ENCODE measurements at places on chromosomes 3 and 15. TPM values are rescaled to one million over a fixed set of nuclear protein-coding genes. Genes with fewer than 3 reads are reported as not detected.

Gene LDHAL6B
- total RNA-seq = not detected

Gene FEZF2
- total RNA-seq = not detected

- no peak for DNase-seq
Measured at GRCh38 chr3:90241481-90241880, 1134.1 kb downstream of the EPHA3 start.

DNA sequence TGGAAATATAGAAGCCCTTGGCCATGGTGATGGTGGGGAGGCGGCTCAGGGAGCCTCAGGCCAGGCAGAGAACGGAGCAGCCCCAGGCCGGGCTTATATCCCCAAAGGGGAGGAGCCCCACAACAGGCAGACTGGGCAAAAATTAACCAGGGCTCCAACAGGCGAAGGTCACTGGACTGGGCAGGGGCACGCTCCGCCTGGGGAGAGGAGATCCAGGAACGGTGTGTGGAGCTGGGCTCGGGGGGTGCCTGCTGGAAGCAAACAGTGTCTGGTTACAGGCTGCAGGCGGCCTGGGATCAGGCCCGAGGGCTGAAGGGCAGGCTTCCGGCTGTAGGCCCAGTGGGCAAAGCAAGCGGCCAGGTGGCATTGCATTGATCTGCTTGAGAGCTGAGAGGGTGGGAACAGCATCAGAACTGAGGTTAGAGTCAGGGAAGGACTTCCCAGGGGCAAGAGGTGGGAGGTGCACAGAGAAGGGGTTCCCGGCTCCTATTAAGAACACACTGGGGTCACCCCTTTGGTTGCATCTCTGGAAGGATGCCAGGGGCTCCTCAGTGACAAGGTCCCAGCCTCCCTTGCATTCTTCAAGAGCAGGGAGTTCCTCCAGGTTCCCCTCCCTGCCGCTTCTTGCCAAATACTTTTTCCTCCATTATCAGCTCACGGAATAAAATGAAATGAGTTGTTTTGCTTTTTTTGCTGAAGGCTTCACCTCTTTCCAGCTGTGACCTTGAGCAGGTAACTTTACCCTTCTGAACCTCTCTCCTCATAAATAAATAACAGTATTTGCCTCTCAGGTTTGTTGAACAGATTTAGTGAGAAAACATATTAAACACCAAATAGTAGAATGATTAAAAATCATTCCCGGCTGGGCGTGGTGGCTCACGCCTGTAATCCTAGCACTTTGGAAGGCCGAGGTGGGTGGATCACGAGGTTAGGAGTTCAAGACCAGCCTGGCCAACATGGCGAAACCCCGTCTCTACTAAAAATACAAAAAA is 7.8 kb downstream of the ANPEP start:
- no peak for DNase-seq

DNA sequence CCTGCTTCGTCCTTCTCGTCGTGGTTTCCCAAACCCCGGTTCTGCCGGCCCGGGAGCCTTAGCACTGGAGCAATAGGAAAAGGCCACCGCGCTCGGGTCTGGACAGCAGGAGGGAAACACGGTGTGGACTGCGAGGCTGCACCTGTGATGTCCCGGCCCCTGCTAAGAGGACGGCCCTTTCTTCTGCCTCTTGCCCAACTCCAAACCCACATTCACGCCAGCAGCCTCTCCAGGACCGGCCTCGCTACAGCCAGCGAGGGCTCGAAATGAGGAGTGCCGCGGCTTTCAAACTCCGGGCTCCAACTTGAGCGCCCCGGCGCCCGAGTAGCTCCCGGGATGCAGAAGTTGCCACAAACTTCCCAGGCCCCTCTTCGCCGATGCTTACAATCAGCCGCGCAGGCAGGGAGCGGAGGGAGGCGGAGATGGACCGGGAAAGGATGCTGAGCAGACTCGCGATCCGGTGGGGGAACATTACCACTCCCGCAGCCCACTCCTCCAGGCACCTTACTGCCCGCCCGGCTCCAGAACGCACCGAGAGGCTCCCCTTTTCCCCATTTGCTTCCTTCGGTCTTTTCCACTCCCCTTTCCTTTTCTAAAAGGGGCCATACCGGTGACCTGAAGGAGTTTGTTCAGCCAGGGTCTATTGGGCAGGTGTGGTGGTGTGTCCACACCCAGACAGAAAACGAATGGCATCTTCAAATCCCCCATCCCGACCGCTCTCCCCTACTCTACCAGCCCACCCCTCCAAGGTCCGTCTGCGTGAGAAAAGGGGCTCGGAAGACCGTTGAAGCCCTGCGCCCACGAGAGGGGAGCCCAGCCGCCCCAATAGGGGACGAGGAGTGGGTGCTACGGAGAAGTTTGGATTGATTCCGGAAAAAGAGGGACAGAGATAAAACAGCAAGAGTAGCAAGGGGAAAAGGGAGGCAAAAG is 18.8 kb upstream of the SATB1 start:
- DNase-seq = no peak

Gene CNOT10
- total RNA-seq = 67.5 TPM

Gene PARP3
- 22.1 TPM for total RNA-seq

GRCh38 chr3:30631243-30631904 is 25.0 kb downstream of the TGFBR2 start:
- peak; percentile 66 for DNase-seq

Gene RYK
- total RNA-seq = 7.8 TPM

Gene EXD1
- not detected for total RNA-seq

GRCh38 chr3:150015901-150016300 is 45.2 kb upstream of the PFN2 start:
- DNase-seq = no peak

DNA sequence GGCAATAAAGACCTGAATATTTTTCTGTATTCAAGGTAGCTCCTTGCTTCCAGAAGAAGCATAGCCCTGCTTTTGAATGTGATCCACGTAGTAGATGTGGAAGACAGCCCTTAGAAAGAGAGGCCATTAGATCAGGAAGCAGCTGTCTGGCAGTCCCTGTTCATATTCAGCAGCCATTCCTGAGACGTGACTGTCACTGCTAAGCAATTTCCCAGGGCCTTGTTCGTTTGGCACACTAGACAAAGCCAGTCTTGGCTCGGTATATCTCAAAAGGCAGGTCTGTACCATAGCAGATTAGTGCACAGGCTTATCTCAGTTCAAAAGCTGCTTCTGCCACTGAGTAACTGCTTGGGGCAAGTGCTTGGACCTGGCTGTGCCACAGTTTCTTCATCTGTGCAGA is 287.8 kb upstream of the MCTP2 start:
- no peak for DNase-seq

DNA sequence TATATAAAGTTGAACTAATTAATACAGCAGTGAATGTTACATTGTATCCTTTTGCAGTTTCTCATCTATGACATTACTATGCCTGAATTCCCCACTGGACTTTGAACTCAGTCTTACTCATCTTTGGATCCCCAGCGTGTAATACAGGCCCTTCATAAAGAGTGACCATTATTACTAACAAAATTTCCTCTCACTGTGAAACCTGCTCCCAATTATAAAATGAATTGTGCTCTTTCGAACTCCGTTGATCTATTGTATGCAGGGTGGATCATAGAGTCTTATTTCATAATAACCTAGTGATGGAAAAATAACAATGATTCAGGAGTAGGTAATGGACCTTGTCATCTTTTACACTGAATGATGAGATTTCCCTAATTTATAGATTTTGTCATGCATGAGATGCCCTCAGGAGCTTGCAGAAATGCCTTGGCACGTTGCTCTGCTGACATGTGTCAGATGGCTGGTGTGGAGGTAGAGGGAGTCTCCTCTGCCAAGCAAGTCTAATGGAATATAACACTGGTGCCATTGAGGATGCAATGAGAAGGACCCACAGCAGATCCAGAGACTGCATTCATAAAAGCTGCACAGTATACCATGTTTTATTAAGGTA is 25.5 kb downstream of the B3GNT5 start:
- DNase-seq = no peak

Gene CCDC33
- not detected for total RNA-seq

- DNase-seq = no peak
Measured at GRCh38 chr3:189677667-189678066, 46.5 kb downstream of the TP63 start.

DNA sequence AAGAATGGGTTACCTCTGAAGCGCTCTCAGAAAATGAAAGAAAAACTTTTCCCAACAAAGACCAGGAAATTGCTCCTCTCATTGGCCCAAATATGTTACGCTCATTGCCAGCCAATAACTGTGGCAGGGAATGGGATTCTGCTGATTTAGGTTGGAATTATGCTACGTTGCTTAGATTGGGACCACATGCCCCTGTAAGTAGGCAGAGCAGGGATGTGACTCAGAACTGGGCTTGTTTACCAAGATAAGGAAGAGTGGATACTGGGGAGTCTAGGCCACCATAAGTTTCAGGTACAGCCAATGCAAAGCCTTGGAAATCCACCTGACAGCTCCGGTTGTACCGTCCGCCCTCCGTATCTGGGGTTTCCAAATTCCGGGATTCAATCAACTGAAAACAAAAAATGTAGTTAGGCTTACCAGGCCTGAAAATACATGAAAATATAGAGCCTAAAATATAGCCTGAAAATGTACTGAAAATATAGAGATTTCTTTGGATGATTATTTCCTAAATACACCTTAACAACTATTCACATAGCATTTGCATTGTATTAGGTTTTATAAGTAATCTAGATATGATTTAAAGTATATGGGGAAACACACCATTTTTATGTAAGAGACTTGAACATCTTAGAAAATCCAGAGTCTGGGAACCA is 1.5 kb upstream of the TCF12 start:
- no peak for DNase-seq

DNA sequence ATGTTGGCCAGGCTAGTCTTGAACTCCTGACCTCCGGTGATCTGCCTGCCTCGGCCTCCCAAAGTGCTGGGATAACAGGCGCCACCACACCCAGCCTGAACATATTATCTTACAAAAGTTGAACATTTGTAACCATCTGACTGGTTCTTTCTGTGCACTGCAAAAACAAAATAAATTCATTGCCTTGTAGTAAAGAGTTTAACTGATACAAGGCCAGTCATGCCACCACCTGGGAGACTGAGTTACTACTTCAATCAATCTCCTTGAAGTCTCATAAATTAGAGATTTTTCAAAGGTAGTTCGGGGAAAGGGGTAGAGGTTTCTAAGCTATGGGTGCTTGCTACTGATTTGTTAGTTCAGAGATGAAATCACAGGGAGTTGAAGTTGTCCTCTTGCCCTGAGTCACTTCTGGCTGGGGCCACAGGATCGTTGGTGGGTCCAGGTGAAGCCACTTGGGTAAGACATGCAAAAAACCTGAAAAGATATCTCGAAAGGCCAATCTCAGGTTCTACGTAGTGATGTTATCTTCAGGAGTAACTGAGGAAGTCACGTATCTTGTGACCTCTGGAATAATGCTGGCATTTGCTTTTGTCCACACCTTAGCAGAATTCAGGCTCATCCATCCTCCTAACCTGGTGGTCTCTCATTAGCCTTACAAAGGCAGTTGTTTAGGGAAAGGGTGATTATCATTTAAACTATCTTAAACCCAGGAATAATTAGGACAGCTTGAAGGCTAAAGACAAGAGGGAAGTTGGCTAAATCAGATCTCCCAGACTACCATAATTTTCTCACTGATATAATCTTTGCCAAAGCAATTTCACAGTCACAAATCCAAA is 33.7 kb downstream of the ZBTB11 start:
- no peak for DNase-seq

- DNase-seq = no peak
Measured at GRCh38 chr15:71596672-71597071, 213.7 kb upstream of the NR2E3 start.

Gene KLHL40
- not detected for total RNA-seq

Gene APBA2
- 21.2 TPM for total RNA-seq

- DNase-seq = no peak
Measured at GRCh38 chr15:85419161-85419560, 38.8 kb downstream of the AKAP13 start.

GRCh38 chr3:24375947-24376384 is 118.7 kb downstream of the THRB start:
- no peak for DNase-seq

Gene TICRR
- total RNA-seq = 29.8 TPM

DNA sequence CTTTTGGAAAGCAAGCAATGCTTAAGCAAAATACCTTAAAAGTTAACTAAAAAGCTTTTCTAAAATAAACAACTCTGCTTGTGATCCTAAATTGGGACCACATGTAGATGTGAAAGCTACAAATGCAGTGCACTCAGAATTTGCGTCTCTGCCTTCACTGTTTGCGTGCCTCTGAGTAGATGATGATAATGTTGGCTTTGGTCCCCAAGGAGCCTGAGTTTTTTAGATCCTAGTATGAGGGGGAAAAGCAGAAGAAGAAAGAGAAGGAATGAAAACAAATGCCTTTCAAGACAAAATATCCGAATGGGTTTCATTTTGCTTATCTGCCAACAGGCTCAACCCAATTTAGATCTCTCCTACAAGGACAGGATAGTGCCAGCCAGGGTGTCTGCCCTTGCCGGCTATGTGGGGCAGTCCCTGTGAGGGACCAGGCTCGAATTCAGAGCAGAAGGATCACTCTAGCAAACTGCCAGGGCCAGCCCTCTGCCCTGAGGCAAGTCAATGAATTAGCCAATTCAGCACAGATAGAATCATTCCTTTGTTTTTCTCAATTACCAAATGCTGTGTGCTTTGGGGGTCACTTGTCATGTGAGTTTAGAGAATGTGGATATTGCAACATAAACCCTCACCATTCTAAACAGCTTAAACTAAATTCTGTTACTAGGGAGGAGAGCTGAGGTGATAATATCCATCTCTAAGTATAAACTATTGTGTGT is 28.5 kb downstream of the SCG5 start:
- DNase-seq = no peak

DNA sequence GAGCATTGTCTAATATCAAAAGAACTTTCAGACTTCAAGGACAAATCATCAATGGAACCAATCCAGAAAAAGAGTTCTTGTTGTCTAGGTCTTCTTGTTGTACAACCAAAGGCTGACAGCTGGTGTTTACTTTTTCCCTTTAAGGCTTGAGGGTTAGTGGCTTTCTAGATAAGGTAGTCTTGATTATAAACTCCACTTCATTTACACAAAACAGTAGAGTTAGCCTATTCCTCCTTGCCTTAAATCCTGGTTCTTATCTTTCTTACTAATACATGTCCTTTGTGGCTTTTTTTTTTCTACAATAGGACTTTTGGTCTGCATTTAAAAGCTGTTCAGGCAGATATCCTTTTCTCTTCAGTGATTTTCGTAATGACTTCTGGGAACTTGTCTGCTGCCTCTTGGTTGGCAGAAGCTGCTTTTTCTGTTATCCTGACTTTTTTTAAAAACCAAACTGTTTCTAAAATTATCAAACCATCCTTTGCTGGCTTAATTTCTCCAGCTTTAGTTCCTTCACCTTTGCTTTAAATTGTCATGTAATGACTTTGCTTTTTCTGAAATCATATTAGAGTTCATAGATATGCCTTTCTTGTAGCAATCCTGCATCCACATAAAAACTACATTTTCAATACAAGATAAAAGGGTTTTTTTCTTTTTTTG is 44.8 kb downstream of the STRIT1 start:
- no peak for DNase-seq

DNA sequence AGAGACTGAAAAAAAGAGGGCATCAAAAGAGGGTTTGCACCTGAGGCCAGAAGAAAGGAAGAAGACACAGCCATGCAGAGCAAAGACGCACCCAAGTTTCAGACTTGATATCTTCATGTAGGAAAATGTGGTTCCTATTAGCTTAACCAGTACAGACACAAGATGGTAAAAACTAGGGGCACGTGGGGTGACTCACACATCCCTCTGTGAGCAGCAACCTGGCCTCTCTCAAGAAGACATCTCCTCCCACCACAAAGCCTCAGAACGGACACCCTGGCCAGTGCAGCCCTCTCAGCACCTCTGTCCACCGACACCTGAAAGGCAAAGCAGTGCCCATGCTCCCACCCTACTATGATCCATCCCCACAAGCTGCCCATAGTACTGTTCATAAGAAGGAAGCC is 33.3 kb downstream of the GLB1 start:
- peak; percentile 70 for DNase-seq

Gene INKA1
- 0.60 TPM for total RNA-seq

Gene ITPKA
- 0.35 TPM for total RNA-seq

Measured in activated CD4-positive, alpha-beta T cell treated with anti-CD3 and anti-CD28 coated beads, Interleukin-2, amount 10 ng/mL, durations not matched to agents 7 days and 5 days (primary cell).